ENCODE measurements at places on chromosomes 16 and 17. TPM values are rescaled to one million over a fixed set of nuclear protein-coding genes. Genes with fewer than 3 reads are reported as not detected.

Gene SLFN11
- polyA plus RNA-seq, result 11.2 TPM

Gene MEOX1
- polyA plus RNA-seq, result not detected

Gene SLC12A3
- polyA plus RNA-seq, result 1.6 TPM

Gene MARVELD3
- not detected for polyA plus RNA-seq

Gene CLEC19A
- not detected for polyA plus RNA-seq

Gene NPIPB6
- polyA plus RNA-seq, result 0.29 TPM

Gene SLC16A13
- polyA plus RNA-seq, result 3.3 TPM

Gene AIPL1
- polyA plus RNA-seq, result not detected

Gene MYH2
- polyA plus RNA-seq, result not detected

Gene CCL4
- 8.4 TPM for polyA plus RNA-seq

Gene GCGR
- polyA plus RNA-seq, result not detected

Gene KRT25
- polyA plus RNA-seq, result not detected

Gene C1QL1
- not detected for polyA plus RNA-seq

Gene NF1
- polyA plus RNA-seq, result 10.0 TPM

Gene KRT20
- polyA plus RNA-seq, result not detected

Gene PRPSAP2
- polyA plus RNA-seq, result 37.7 TPM

Gene FBXL16
- polyA plus RNA-seq, result 4.4 TPM

Gene KRTAP4-6
- not detected for polyA plus RNA-seq

Gene CAVIN1
- not detected for polyA plus RNA-seq

Gene CMTM1
- polyA plus RNA-seq, result not detected

Gene DPEP2
- 45.3 TPM for polyA plus RNA-seq

Gene DDX52
- polyA plus RNA-seq, result 13.8 TPM

Gene TM4SF5
- not detected for polyA plus RNA-seq

Gene TEX19
- polyA plus RNA-seq, result 0.36 TPM

Gene HOXB6
- not detected for polyA plus RNA-seq

Gene TRAP1
- 62.7 TPM for polyA plus RNA-seq

Gene AXIN2
- 0.40 TPM for polyA plus RNA-seq

Gene MT4
- not detected for polyA plus RNA-seq

Gene SSTR5
- not detected for polyA plus RNA-seq

Gene IGF2BP1
- not detected for polyA plus RNA-seq

Gene TBX21
- 10.0 TPM for polyA plus RNA-seq

Gene KRT39
- polyA plus RNA-seq, result not detected

Gene AKAP1
- 21.4 TPM for polyA plus RNA-seq

Gene CES5A
- not detected for polyA plus RNA-seq

Gene AHSP
- not detected for polyA plus RNA-seq

Gene CDH3
- polyA plus RNA-seq, result not detected

Gene OSGIN1
- polyA plus RNA-seq, result 0.46 TPM

Gene CBFA2T3
- polyA plus RNA-seq, result 38.8 TPM

Gene HS3ST3A1
- polyA plus RNA-seq, result 0.44 TPM

Gene EMP2
- not detected for polyA plus RNA-seq

Gene CACNA1G
- not detected for polyA plus RNA-seq

Gene EME2
- polyA plus RNA-seq, result 1.5 TPM

Gene SLC47A1
- polyA plus RNA-seq, result not detected

Gene EXOC3L1
- polyA plus RNA-seq, result not detected

Gene KRTAP2-2
- not detected for polyA plus RNA-seq

Gene NACA2
- polyA plus RNA-seq, result not detected

Gene TCAP
- polyA plus RNA-seq, result not detected

Gene SLC5A11
- polyA plus RNA-seq, result 0.13 TPM
